ENCODE measurements at places on chromosomes 7 and 10.
A peak's percentile ranks its signal among the peaks of the same experiment; 100 is the strongest.

DNA sequence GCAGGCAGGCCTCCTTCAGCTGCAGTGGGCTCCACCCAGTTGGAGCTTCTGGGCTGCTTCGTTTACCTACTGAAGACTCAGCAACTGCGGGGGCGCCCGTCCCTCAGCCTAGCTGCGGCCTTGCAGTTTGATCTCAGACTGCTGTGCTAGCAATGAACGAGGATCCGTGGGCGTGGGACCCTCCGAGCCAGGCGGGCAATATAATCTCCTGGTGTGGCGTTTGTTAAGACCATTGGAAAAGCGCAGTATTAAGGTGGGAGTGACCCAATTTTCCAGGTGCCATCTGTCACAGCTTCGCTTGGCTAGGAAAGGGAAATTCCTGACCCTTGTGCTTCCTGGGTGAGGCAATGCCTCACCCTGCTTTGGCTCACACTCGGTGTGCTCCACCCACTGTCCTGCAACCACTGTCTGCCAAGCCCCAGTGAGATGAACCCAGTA, 159.2 kb upstream of the FOXP2 start:
- DNase-seq, result no peak

DNA sequence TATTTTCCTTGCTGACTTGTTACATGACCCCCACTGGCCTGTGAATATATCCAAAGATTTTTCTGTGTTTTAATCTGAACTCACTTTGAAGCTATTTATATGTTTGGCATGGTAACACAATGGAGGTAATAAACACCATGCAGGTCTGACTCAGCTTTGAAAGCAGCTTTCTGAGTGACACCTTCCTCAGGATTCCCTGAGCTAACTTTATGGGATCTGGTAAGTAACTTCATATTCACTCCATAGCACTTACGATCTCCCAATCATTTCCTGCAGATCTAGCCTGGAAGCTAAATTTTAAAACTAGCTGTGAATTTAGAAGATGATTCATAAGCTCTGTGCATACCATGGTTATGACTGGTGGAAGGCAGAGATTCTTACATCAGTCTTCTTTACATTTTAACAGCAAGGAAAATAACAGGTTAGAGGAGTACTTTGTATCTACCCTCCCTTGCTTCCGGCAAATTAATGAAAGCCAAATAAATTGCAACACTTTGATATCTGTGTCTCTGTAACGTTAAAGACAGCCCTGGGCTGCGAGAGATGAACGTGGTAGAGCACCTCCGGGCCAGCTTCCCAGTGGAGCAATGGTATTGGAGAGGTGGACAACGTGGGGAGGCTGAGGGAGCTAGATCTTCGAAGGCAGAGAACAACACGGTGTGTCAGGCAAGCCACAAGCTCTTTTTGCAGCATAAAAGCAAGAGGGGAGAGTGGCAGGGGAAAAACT, 170.2 kb upstream of the KLF14 start:
- DNase-seq, result no peak

DNA sequence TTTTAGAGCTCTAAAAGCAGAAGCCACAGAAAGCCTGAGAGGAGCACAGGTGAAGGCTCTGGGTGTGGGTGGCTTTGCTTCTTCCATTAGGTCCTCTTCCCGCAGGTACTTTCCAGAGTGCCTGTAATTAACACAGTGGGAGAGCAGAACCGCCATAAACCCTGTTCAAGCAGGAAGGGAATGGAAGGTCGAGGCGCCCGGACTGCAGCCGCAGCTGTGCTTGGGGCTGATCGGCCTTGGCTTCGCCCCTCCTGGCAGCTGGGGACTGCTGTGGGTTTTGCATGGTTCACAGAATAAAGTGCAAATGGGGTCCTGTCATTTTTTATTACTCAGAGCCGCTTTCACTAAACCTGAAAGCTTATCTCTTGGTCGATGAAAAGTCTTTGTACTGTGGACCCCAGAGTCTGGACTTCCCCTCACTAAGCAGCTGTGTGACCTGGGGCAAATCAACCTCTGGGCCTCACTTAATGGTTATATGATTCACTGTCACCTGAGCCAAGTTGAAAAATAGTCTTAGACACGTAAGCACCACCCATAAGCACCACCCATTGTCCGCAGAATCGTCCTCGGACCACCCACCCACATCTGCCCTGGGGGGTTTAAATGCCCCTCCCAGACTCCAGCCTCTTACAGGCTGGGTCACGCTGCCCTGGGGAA, 100.9 kb downstream of the XRCC2 start:
- DNase-seq, result peak; percentile 9

GRCh38 chr7:155830961-155831806, 18.9 kb upstream of the SHH start:
- DNase-seq, result no peak

DNA sequence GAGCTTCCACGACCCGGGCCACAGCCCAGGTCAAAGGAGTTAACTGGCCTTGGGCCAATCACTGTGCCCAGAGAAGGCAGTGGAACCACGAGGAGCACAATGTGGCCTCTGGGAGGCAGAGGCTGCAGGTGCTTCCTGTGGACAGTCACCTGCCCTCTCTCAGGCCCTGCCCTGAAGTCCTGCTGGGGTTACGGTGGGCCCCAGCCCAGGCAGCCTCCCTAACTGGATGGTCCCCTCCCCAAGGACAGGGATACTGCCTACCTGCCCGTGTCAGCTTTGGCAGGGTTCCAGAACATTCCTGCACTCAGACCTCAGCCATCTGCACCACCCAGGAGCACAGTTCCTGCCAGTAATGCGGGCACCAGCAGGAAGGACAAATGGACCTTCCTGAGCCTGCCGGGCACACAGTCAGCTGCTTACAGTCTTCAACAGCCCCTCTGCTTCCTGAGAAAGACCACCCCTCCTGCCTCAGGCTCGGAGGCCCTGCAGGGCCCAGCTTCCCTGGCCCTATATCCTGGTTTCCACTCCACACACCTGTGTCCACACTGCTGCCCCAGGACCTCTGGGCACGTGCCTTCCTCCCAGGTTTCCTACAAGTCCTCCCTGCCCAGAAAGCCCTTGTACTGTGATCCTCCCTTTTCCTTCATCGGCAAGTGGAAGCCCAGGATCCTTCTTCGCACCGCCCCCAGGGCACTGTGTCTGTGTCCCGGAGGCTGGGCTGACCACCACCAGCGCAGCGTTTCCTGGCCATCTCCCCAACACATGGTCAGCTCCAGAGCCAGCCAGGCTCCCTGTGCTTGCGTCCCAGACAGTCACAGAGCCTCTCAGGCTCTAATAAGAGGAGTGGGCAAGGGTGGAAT, 23.3 kb downstream of the WDR86 start:
- no peak for DNase-seq

DNA sequence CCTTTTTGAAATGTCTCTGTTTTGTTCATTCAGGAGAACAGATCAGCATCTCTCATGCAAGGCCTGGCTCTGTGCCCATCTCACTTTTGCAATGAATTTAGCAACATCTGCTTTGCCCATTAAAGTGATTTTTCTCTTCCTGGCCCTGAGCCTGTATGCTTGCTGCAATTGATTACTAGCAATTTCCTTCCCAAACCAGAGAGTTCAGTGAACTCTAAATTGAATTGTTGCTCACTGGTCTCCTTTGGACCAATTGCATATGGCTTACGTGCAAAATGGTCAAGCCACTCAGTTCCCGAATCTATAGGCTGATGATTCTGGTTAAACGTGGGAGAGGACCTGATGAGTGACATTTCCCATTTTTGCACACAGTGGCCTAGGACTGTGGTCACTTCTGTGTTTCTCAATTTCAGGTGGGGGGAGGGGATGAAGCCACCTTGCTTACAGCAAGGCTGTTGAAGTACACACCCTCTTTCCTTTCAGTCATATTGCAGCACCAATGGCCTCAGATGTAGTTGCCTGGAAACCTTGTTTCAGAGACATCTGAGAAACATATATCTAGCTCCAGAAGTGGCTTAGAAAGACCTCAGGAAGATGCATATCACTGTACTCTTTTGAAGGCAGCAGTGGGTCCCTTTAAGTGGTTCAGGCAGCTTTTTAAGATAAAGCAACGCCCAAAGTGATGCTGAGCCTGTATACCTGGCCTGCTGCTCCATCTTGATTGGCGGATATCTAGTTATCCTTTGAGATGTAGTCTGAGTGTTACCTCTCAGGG, 201.4 kb downstream of the PTEN start:
- DNase-seq, result no peak

Data from NCI-H748 treated with DMSO at 0.1 percent for 48 hours (cell line).